ENCODE measurements at places on chromosomes 1 and 21.

- DNase-seq, result no peak
These were observed 4.0 kb downstream of the CAPN2 start for GRCh38 chr1:223716302-223716862.

GRCh38 chr1:214454569-214455396, 96.6 kb downstream of the PTPN14 start:
- DNase-seq, result peak; percentile 78

DNA sequence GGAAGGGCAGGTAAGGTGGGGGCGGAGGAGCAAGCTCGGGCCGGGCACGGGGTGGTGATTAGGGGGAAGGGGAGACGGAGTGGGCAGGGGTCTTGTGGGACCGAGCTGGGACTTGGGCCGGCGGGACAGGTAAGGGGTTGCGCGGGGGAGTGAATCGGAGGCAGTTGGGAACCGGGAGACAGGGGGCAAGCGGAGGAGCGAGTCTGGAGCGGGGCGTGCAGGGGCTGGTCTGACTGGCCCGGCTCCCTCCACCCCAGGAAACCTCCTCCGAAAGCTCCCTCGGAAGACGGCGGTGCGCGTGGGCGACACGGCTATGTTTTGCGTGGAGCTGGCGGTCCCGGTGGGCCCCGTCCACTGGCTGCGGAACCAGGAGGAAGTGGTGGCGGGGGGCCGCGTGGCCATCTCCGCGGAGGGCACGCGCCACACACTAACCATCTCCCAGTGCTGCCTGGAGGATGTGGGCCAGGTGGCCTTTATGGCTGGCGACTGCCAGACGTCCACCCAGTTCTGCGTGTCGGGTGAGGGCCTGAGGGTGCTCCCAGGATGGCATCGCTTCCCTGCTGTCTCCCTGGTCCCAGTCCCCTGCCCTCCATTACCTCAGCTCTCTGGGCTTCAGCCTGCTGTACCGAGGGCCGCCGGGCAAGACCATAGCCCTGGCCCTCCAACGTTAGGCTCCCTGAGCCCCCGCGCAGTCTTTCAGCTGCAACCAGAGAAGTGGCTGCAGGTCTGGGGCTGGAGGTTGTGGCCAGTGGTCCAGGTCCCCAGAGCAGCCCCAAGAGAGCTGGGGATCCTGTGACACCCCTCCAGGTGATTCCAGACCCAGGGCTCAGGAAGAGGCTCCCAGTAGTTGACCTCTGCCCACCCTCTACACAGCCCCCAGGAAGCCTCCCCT, 6.3 kb downstream of the OBSCN start:
- no peak for DNase-seq

- DNase-seq, result no peak
These were observed 210.2 kb upstream of the DMRTA2 start for GRCh38 chr1:50633465-50633864.

GRCh38 chr1:30730346-30731108, 7.1 kb upstream of the MATN1 start:
- no peak for DNase-seq

DNA sequence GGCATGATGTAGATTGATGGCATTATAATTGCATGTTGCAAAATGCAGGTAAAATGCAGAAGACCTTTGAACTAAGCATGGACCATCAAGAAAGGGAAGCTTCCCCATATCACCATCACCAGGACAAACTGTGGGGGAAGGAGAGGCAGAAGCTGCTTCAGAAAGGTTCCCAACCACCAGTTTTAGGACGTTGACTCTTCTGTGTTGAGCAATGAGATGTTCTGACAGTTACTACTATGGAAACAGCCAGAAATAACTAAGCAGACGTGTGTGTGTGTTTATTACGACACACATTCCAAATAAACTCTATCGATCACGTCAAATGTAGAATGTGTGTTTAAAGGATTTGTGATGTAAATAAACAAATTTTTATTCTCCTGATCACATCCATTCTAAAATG, 110.2 kb upstream of the PLD5 start:
- DNase-seq, result no peak

DNA sequence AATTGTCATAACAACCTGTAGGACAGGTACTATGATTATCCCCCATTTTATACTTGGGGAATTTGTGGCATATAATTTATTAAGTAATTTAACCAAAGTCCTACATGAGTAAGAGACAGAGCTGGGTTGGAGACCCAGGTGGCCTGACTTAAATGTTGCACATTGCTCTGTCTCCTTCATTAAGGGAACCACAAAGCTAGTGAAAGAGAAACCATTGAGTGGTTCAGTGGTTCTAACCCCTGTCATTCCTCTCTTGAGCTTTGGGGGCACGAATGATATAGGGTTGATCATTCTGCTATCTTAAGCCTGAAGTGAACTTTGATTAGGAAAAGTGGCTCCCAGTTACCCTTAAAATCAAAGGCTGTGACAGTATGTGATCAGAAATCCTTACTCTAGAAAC, 5.3 kb upstream of the MAP3K7CL start:
- DNase-seq, result no peak

GRCh38 chr1:20158358-20159070, 19.4 kb downstream of the PLA2G2F start:
- no peak for DNase-seq

GRCh38 chr1:200153277-200154055, 126.0 kb downstream of the NR5A2 start:
- no peak for DNase-seq

DNA sequence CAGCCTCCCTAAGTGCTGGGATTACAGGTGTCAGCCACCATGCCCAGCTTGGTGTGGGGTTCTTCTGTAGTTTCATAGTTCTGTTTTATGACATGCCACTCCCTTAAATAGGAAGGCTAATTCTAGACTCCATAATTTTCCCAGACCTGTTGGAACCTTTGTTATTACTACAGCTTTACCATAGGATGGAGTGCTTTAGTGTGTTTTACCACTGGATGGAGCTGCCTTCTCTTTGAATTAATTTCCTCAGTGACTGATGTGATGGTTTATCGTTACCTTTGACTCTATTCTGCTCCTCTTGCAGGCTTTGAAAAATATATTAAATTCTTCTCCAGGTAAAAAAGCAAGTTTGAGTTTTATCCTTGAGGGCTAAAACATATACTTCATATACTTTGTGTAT, 84.6 kb upstream of the NEK7 start:
- no peak for DNase-seq

- no peak for DNase-seq
These were observed at the start of gene UBASH3A for GRCh38 chr21:42403611-42404231. Gene UBASH3A, plus strand, starts transcription at chr21:42403902. Its CDS starts 44 bp downstream, at chr21:42403946.

DNA sequence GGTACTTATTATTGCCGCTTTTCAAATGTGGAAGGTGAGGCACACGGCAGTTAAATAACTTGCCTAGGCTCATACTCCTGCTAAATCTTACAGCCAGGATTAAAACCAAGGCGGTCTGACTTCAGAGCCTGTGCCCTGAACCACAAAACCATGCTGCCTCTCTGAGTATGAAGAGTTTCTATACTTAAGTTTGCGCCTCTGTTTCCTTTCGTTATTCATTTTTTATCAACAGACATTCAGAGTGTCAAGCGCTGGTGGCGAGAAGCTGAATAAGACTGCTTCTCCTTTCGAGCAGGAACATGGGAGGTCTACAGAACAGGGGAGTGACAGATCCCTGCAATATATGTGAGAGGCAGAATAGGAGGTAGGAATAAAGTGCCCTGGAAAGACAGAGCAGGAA, 96.0 kb upstream of the DUSP10 start:
- no peak for DNase-seq

- DNase-seq, result no peak
These were observed 7.7 kb downstream of the CELF3 start for GRCh38 chr1:151708891-151709290.

GRCh38 chr1:93078638-93078985, 471 bp upstream of the MTF2 start:
- no peak for DNase-seq

- no peak for DNase-seq
These were observed 24.9 kb upstream of the ATF3 start for GRCh38 chr1:212583643-212584042.

DNA sequence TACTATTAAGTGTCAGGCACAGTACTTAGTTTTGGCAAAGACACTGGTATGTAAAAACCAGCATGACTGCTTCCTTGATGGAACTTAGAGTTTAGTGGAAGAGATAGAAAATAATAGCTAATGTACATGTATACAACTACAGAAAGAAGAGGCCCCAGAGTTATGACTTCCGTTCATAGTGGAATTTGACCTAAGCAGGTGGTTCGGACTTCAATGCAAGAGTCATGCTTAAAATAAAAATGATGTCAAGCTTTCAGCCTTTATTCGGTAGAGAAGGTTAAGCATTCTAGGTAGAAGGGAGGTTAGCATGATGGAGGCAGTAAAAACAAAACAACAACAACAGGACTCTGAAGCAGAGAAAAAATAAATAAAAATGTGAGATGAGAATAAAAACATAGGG, 165.9 kb downstream of the KCNT2 start:
- no peak for DNase-seq

DNA sequence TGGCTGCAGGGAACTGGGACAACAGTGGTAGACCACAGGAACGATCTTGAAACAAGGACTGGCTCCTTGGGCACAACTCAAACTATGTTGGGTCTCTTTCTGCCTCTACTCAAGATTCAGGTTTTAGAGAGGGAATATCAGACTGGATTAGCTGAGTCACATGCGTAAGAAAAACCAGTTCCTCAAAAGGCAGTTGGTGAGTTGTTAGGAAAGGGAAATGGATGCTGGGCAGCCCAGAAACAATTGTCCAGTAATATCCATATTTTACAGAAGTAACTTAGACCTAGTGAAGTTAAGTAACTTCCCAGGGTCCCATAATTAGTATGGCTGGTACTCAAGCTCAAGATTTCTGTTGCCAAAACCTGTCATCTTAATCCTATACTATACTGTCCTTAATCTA, 27.0 kb upstream of the TMEM39B start:
- DNase-seq, result no peak

DNA sequence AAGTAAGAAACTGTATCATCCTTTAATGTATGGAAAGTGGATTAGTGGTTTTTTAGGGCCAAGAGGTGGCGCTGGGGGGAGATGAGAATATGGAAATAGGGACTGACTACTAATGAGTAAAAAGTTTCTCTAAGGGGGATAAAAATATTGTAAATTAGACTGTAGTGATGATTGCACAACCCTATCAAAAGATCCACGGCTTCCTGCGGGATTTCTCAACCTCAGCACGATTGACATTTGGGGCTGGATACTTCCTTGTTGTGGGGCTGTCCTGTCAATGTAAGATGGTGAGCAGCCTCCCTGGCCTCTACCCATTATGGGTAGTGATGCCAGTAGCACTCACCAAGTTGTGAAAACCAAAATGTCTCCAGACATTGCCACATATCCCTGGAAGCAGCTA, 36.0 kb upstream of the PRDM2 start:
- no peak for DNase-seq

GRCh38 chr1:119086830-119087229, 53.6 kb downstream of the WARS2 start:
- DNase-seq, result no peak
